Stimulated activated CD4-positive, alpha-beta T cell treated with anti-CD3 and anti-CD28 coated beads, TNF-alpha, amount 100 ng/mL, for 4 hours (primary cell): ENCODE measurements at places on chromosomes 4 and X.

DNA sequence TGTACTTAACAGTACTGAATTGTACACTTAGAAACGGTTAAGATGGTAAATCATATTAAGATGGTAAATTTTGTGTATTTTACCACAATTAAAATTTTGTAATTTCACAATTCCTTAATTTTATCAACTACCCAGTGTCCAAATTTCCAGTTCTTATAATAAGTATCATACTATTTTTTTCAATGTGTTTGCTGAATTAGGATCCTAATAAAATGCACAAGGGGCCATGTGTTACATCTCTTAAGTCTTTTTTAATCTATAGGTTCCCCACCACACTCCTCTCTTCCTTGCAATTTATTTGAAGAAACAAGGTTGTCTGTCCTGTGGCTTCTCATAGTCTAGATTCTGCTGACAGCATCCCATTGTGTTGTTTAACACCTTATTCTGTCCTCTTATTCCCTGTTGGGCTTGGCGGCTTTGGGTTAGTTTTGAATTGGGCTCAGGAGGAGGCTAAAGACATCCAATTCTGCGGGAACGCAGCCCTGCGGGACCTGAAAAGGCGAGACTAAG, 533 bp upstream of the SYAP1 start:
- DNase-seq: no peak

- no peak for DNase-seq
These were observed 2.1 kb upstream of the ZMYM3 start for GRCh38 chrX:71256051-71256450.

DNA sequence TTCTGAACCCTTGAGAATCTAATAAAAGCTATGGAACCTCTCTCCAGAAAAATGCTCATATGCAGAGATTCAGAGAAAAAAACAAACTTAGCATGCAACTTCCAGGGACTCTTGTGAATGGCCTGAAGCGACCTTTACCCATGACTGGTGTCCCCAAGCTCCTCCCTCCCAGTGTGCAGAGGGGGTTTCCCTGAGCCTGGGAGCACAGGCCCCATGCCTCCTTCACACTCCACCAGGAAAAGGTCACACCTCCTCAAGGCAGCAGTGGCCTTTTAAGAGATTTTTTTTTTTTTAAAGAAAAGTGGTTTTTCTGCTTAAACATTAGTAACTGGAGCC, 13.3 kb upstream of the UBA6 start:
- DNase-seq: no peak

GRCh38 chr4:82415922-82416365, 14.3 kb downstream of the HNRNPDL start:
- no peak for DNase-seq

- DNase-seq: no peak
These were observed 97.1 kb downstream of the AFF1 start for GRCh38 chr4:87031920-87032319.

- DNase-seq: no peak
These were observed 471.3 kb downstream of the TECRL start for GRCh38 chr4:63937961-63938360.

GRCh38 chr4:84578540-84579402, 4.2 kb upstream of the CDS1 start:
- no peak for DNase-seq

DNA sequence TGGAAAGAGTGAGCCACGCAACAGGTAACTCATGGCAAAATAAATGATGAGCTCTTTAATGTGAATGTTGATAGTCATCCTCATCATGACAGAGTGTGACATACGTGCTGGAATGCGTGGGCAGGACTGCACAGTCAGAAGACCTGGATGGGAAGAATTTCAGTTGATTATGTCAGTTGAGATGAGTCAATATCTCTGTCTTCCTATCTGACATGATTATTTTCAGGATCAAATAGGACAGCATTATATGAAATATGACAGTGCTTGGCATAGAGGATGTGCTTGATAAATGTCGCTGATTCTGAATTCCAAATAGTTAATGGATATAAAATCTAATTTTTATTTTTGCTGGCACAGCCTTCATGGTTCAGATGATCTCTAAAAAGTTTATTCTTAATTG, 95.1 kb downstream of the IL15 start:
- DNase-seq: no peak

- no peak for DNase-seq
These were observed 20.2 kb downstream of the GPAT3 start for GRCh38 chr4:83556006-83556707.

GRCh38 chrX:19629541-19629940, 114.2 kb upstream of the MAP3K15 start:
- no peak for DNase-seq

GRCh38 chr4:101865501-101866062, 75.1 kb downstream of the BANK1 start:
- no peak for DNase-seq

- DNase-seq: no peak
These were observed 361.6 kb upstream of the EMCN start for GRCh38 chr4:100879471-100879870.

GRCh38 chrX:123803331-123803983, 56.4 kb upstream of the XIAP start:
- no peak for DNase-seq

DNA sequence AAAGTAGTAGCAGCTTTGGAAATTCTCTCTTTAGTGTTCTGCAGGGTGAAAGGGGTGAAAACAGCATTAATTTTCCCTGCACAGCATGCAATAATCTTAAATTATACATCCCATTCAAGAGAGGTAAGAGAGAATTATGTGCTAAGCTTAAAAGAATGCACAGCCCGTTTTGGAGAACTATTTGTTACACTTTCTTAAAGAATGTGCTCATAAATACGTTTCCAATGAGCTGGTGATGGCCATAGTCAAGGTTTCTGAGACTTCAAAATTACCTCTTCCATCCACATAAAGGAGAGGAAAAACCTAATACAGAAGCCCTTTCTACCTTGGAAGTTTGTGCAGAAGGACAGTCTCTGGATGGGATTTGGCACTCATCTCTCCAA, 766.7 kb upstream of the TENM3 start:
- no peak for DNase-seq

DNA sequence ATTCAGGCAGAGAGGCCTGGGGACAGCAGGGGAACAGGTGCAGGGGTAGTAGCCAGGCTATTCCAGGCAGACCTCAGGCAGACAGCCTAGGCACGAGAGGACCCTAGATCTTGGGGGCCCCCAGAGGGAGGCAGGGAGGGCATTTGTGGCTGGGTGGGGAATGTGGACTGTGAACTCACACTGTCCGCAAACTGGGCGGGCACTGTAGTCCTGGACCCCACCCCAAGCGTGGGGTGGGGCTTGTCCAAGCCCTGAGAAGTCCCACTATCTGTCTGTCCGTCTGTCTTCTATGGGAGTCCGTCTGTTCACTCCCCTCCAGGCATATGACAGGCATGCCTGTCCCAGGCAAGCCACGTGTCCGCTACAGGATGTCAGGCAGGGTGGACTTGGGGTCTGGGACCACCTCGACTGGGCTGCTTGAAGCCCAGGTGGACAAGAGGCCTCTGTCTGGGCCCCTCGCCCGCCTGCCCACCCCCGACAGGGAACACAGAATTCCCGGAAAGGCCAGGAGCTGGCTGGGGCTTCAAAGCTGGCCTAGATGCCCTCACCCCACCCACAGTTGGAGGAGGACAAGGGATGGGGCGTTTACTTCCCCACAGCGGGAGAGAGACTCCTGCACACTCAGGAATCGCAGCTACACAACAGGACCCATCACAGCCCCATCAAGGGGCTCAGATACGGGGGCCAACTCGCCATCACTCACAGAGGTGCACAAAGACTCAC, at the start of gene SLC38A5:
SLC38A5 (minus strand) TSS at position 151 of the 723 bp plus-strand sequence. CDS start 2,336 bp downstream, outside the sequence.
- DNase-seq: no peak

- no peak for DNase-seq
These were observed 258.8 kb downstream of the GPC3 start for GRCh38 chrX:133726642-133727041.

DNA sequence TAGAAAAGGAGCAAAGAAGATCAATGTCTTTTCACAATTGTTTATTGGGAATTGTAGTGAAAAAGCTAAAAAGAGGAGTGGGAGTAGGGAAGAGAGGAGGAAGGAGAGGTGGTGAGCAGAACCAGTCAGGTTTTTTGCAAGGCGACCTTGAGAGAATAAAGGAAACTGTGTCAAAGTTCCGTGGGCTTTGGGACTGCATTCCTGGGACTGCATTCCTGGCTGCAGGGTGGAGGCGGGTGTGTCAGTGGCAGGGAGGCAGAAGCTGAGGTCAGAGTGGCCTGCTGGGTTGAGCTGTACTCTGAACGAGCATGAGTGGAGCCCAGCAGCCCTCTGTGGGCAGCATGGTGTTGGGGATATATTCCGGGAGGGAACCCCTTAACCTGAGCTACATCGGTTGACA, 66.8 kb upstream of the UCP1 start:
- DNase-seq: no peak

DNA sequence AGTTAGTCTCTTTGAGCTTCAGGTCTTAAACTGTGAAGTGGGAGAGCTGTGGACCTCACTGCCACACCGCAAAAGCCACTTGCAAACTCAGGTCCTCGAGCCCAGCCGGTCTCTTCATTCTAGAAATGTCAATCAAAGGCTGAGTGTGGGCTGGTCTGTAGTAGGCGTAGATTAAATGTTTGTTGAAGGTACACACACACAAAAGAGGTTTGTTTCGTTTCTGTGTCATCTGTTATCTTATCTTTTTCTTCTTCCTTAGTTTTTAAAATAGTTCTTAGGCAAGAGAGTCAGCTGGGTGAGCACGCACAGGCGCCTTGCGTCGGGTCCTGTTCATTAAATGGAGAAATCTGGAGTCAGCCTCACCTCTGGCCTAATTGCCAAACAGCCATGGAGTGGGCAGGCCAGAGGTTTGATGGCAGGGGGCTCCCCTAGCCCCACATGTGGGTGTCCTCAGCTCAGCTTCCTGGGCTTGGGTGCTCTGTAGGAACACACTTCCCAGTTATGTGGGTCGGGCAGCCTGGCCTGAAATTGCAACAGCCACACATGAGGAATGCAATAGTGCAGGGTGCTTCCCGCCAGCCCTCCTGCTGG, 836 bp upstream of the PSAPL1 start:
- no peak for DNase-seq

DNA sequence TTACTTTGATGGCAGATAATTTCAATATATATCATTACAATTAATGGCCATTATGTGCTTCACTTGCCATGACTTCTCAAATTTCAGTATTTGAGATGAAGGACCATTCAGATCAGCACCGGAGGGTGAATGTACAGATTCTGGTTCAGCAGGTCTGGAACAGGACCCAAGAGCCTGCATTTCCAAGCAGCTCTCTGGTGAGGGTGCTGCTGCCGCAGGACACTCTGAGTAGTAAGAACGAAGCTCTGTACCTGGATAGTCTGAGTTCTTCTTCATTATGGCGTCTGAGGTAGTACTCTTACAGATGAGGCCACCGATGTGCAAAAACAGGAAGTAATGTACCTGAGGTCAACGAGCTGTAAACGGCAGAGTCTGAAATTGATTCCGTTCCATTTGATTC, 228.2 kb downstream of the FBXW7 start:
- DNase-seq: no peak

DNA sequence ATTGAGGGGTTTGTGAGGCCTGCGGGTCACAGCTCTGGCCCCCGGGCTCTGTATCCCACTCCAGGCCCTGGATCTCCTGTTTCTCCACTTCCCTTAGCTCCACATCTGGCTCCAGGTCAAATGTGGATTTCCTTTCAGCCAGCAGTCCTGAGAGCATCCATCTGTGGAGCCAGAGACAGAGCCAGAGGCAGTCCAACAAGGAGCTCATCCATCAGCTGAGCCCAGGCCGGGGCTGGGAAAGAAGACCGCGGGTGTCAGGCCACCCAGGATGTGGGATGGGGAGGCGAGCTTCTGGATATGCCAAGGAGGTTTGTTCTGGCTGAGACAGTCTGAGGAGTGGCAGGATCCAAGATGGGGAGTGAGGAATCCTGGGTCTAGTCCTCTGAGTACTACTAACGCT, 91.7 kb downstream of the EFNB1 start:
- no peak for DNase-seq

DNA sequence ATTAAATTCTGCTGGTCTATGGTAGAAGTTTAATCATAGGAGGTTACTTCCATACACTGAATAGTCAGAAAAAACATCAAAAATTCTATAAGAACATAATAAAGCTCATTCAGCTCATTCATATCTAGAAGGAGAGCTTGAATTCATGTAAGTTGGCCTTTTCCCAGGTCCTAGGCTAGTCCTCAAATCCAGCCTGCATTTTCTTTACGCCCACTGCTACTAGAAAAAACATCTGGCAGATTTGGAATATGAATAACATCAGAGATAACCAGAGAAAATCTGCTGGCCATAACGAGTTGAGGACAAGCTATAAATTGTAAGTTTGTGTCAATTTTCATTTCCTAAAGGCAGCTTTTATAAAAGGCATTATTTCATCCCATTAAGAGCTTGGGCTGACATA, 95.5 kb downstream of the MXRA5 start:
- DNase-seq: no peak

GRCh38 chrX:153469811-153470410, 465 bp downstream of the HAUS7 start:
- no peak for DNase-seq

- no peak for DNase-seq
These were observed 128.5 kb downstream of the PRSS12 start for GRCh38 chr4:118224243-118224829.

GRCh38 chr4:6404611-6405396, 67.6 kb downstream of the PPP2R2C start:
- no peak for DNase-seq

GRCh38 chr4:66736606-66737005, 808.7 kb downstream of the CENPC start:
- DNase-seq: no peak

DNA sequence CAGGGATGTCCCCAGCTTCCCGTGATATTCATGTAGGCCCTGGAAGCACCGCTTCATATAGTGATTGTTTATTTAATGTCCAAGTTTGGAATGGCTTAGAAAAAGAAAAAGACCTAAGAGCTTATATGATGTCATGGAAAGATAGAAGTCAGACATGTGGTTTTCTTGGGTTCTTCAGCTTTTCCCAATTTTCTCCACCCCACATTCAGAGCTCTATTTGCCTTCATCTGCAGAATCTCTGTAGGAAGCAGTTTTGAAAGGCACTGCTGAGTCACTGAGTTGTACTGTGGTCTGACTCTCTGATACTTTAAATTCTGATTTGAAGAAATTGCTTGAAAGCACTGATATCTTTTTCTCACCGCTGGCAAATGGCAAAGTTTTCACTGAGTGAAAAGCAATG, 120.6 kb upstream of the EDNRA start:
- DNase-seq: no peak
